Sciatic nerve (tissue), 2 donors: ENCODE measurements at places on chromosomes 4 and X.

DNA sequence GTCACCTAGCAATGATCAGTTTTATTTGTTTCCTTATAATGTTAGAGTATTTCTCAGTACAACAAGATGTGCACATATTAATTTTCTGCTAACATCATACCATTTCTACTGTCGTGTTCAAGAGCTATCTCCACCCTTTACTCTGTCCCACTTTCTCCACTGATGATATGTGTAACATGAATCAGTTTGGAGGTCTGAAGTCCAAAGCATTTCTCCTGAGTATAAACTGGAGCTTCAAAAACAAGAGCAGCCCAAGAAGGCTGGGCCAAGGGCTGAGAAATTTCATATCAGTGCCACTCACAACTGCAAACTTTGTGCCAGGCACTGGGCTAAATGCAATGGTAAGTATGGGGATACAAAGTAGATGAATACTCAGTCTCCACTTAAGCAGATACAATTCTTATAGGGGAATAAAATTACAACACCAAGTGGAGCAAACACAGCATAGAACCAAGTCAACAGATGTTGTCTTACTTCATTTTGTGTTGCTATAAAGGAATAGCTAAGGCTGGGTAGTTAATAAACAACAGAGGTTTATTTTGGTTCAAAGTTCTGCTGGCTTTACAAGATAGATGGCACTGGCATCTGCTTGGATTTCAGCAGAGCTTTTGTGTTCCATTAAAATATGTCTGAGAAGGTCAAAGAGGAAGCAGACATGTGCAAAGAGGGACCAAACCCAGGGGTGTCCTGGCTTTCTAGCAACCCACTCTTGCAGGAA lies 44.2 kb downstream of the AMELX start:
- no peak for DNase-seq

- no peak for DNase-seq
Observed at GRCh38 chrX:77786365-77786680, 307 bp upstream of the ATRX start.

DNA sequence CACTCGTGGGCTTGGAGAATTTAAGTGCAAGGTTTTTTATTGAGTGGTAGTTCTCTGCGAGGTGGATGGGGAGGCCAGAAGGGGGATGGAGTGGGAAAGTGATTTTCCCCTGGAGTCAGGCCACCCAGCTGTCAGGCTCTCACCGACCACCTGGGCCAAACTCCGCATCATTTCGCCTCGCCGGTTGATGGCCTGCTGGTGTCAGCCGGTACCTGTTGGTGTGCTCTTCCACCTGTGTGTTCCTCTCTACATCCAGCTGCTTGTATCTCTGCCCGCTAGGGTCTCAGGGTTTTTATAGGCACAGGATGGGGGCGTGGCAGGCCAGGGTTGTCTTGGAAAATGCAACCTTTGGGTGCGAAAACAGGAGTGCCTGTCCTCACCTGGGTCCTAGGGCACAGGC lies 200.9 kb downstream of the DACH2 start:
- no peak for DNase-seq

GRCh38 chr4:183635321-183635720 lies 23.7 kb downstream of the RWDD4 start:
- no peak for DNase-seq

DNA sequence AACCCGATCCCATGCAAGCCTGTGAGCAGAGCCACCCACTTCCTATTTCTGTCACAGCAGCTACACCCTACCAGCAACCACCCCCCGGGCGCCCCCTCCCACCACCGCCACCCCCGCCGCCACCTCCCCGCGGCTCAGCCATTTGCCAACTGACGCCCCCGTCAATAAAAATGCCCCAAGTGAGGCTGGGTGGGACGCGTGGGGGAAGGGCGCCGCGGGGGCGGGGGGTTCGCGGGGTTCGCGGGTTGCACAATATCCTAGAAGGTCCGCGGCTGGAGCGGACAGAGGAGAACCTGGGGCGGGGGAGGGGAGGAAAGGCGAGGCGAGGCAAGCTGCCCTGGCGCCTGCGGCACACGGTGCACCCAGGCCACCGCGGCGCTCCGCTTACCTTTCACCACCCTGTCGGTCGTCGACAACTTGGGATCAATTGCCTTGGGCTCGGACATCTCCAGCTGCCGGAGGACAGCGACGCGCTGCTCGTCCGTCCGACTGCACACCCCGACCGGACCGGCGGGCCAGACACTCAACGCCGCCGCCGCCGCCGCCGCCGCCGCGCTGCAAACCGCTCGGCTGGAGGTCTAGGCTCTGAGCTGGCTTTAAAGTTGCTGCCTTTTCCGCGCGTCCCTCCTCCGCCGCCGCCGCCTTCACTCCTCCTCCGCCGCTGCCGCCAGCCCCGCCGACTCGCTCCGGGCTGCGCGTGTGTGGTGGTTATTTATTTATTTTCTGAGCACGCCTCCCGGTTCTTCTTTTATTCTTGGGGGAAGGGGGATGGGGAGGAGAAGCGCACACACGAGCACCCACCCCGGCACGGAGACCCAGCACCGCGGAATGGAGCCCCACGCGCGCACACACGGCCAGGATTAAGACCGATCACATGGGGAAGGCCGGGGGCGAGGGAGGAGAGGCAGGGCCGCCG lies 717 bp downstream of the PPP3CA start:
- DNase-seq = peak; percentile 77
